ENCODE measurements at places on chromosomes 2 and 18. TPM values are rescaled to one million over a fixed set of nuclear protein-coding genes. Genes with fewer than 3 reads are reported as not detected.

DNA sequence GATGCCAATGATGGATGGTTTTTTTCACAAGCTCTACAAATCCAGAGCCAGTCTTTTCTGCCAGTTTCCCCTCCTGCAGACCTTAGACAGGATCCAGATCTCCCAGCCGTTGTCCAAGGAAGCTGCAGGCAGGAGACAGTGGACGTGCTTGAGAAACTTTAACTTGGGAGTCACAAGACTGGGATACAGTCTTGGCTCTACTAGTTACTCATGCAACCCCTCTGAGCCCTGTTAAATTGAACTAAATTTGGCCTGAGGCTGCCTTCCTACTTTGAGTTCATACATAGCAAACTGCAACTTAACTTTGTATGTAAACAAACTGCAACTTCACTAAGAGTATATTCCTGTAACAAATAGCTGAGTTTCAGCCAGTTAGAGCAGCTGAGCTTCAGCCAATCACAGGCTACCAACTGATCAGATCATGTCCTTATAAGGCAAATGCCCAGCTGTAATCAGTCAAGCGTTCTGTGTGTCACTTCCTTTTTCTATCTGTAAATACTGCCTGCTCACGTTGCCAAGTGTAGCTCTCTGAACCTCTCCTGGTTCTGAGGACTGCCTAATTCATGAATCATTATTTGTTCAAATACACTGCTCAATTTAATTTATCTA is 140.9 kb downstream of the CAPN13 start:
- peak; percentile 5 for DNase-seq

DNA sequence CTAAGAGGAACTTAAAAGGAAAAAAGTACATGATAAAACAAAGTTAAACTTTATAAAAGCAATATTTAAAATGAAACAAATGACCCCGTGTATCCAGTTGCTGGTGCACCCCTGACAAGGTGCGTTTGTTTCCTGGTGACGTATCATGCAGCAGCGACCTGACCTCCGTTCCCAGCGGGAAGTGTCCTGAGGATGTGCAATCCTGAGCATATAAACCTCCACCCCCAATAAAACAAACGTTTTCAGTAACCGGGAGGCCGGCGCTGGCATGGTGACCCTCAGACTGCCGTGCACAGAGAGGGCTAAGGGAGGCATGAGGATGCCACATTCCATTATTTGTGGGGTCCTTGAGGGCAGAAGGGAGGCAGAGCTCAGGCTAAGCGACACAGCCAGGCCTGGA is 14.8 kb downstream of the SLC66A2 start:
- no peak for DNase-seq

- DNase-seq: peak; percentile 26
Measured at GRCh38 chr2:201234663-201235135, 25.6 kb upstream of the CASP8 start.

DNA sequence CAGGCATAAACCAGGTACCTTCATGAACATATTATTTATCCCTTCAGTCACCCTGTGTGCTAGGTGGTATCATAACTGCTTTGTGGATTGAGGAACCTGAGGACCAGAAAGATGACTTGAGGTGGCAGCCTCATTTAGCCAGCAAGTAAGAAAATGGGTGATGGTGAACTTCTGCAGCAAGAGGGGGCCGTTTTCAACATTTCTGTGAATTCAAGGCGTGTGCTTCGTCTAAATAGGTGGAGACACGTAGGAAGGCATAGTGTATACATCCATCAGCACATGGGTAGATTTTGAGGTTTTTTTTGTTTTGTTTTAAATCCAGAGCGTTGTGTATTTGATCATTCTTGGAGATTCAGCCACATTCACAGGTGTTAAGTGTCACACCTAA is 118.7 kb downstream of the SPTBN1 start:
- no peak for DNase-seq

DNA sequence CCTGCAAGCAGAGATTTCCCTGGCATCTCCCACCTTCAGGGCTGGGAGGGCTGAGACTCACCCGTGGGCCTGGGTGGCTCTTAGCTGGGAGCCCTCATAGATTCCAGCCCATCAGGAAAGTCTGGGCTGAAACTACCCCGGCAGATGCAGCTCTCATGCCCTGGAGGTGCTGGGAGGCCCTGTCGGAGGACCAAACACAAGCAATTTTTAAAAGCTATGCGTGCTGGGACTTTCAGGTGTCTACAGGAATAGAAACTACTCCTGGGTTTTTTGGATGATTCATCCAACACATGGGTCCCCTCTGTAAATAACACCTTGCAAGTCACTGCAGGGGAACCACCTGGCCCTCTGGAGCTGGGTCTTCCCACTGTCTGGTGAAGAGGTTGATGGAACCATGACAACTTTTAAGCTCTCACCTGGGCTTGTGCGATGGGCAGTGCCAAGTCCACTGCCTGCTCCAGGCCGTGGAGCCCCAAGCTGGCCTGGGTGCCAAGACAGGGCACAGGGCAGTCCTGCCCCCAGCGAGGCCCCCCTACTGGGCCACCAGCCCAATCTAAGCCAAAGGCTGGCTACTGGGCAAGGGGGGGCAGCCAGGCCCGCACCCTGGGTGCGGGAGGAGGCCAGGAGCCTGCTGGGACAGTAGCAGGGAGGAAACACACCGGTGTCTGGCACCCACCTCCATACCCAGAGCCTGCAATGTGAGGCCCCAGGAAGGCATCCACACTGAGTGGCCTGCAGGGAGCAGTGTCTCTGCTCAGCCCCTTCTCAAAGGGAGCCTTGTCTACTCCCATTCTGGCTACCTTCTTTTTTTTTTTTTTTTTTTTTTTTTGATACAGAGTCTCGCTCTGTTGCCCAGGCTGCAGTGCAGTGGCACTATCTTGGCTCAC is 1.1 kb upstream of the GPR55 start:
- DNase-seq: no peak

DNA sequence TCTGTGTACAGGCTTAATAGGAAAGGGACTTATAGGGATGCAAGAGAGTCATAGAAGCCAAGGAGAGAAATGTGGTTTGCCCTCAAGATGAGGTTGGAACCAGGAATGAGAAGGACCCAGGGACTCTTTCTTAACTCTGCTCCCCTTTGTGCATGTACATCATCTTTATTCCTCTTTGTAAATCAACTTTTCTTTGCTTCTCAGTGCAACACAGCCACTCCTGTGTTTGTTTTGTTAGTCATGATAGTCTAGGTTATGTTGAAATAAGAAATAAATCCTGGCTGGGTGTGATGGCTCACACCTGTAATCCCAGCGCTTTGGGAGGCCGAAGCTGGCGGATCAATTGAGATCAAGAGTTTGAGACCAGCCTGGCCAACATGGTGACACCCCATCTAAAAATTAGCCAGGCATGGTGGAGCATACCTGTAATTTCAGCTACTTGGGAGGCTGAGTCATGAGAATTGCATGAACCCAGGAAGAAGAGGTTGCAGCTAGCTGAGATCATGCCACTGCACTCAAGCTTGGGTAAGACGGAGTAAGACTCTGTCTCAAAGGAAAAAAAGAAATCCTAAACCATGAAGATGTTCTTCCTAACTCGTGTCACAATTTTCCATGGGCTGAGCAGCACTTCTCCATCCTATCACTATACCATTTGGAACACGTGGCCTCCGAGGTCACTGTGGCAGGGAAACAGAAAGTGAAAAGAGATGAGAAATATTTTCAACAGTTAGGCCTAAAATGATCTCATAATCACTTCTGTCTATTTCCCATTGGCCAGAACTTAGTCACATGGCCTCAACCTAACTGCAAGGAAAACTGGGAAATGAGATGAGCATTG is 73.0 kb upstream of the TMEM17 start:
- DNase-seq: no peak

- no peak for DNase-seq
Measured at GRCh38 chr2:197239434-197239833, 71.1 kb downstream of the ANKRD44 start.

DNA sequence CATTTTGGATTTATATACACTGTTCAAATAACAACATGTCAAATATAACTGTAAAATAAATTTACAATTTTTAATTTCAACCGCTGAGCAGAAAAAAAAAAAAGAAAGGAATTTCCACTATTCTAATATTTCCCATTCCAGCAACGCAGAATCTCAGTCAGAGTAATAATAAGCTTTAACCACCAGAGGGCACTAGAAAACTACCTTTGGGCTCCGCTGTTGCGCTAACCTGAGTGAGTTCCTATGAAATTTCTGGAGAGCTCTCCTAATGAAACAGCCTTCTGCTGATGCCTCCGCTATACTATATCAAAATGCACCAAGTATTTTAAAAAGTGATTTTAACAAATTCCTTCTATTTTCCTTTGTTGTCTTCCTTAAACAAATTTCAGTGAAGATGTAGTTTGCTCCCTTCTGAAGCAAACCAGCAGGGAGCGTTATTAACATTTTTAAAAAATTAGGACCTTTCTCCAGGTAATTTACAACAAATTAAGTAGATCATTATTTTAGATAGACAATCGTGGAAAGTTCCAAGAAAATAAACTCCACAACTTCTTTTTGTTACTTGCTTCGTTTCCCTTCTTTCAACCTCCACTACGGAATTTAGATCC is 23.0 kb downstream of the ERMN start:
- DNase-seq: peak; percentile 58

GRCh38 chr2:233746475-233747282 is 13.4 kb upstream of the UGT1A1 start:
- DNase-seq: no peak

GRCh38 chr2:72780477-72780876 is 45.4 kb downstream of the EXOC6B start:
- no peak for DNase-seq

DNA sequence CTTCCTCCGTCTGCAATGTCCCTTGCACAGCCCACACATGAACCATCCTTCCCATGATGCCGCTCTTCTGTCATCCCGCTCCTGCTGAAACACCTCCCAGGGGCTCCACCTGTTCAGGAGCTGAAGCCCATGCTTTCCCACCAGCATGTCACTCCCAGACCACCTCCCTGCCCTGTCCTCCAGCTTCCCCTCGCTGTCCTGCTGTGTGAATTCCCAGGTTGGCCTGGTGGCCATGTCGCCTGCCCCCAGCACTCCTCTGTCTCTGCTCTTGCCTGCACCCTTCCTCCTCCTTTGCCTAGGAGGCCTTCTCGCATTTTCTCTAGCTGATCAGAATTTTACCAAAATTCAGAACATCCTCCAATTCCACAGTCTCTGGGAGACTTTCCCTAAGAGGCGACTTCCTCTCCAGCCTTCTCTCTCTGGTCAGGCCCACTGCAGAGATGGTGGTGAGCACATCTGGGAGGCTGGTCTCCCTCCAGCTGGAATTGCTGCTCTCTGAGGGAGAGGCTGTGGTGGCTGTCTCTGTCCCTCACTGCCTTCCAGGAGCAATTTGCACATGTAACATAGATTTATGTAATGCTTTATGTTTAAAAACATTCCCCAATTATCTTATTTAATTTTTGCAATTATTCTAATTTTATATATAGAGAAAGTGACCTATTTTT is 8.9 kb upstream of the IL1RL2 start:
- DNase-seq: no peak

- DNase-seq: no peak
Measured at GRCh38 chr2:88842656-88843460, 151.4 kb downstream of the RPIA start.

- no peak for DNase-seq
Measured at GRCh38 chr2:69279931-69280681, 106.9 kb downstream of the GFPT1 start.

DNA sequence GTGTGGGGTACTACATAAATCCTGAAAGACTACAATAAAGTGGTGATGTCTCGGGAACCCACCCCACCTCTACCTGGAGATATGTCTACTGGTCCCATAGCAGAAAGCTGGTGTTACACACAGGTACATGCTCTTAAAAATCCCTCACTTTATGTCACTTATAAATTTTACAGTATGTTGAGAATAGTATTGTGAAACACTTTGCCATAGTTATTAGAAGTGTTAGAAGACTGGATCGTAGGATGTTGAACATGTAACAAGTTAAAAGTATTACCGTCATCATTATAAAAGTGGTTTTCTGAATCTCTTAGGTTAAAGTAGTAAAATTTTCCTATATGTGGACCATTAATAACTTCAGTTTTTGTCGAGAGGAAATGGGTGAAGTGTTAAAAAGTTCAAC is 48.6 kb downstream of the SPOPL start:
- no peak for DNase-seq

- no peak for DNase-seq
Measured at GRCh38 chr2:73386342-73386868, 769 bp downstream of the ALMS1 start.

GRCh38 chr2:45293182-45293581 is 283.9 kb upstream of the SIX2 start:
- no peak for DNase-seq

GRCh38 chr18:26771524-26771923 is 94.0 kb downstream of the AQP4 start:
- DNase-seq: no peak

DNA sequence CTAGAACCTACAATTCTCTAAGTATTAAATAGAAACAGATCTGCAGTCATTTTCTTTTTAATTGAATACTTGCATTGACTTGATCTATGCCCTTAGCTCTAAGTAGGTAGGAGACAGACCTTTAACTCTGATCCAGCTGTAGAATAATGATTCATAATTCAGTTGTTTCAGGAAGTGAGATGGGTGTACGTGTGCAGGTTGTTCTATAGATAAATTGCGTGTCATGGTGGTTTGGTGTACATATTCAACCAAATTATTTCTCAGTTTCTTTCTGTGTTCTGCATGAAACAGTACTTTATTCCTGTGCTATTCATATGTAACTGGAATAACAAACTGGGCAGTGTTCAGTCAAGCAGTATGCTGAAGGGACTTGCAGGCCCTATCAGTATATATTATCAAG is 34.3 kb upstream of the CD226 start:
- no peak for DNase-seq

- DNase-seq: no peak
Measured at GRCh38 chr18:77014538-77014937, 118.0 kb downstream of the MBP start.

DNA sequence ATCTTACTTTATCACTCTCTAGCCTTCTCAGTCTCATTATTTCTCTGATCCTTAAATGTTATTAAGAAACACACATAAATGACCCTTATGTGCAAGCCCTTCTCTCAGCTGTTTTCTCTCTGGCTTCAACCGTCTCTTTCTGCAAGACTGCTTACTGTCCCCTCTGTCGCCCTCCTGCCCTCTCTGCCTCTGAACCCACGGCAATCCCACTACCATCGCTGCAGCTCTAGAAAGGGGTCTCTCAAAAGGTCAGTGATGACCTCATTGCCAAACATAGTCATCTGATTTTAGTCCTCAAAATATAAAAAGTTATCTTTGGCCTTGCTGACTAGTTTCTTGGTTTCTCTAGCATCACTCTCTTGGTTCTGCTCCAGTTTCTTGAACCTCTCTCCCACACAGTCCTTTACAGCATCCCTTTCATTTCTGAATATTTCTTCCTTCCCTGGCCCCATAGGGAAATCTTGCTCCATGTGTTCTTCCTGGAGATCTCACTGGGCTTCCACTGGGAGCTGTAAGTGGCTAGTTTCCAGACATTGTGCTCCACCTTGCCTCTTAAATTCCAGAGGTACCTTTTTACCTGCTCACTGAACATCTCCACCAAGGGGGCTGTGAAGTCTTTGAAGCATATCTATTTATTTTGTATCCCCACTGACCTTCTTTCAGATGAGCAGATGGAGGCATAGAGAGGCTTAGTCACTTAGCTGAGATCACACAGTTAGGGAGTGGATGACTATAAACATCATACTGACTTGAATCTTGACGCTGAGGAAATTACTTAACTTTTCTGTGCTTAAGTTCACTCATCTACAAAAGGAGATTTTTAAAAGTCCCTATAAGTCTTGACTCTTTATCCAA is 96.2 kb downstream of the PDE1A start:
- DNase-seq: no peak

- DNase-seq: no peak
Measured at GRCh38 chr2:236642125-236642524, 72.5 kb downstream of the ACKR3 start.

The DSG1 gene
- total RNA-seq: not detected

The ANKRD30B gene
- total RNA-seq: not detected

The DQX1 gene
- 0.15 TPM for total RNA-seq

The DUSP19 gene
- total RNA-seq: 1.2 TPM

The NR4A2 gene
- 398 TPM for total RNA-seq

The RAMP1 gene
- total RNA-seq: not detected

The PLEK gene
- 10.1 TPM for total RNA-seq

Measured in CD4-positive, CD25-positive, alpha-beta regulatory T cell (primary cell).